ENCODE measurements at places on chromosomes 12 and 14.

GRCh38 chr12:11729439-11730150 is 80.1 kb downstream of the ETV6 start:
- no peak for DNase-seq

- DNase-seq = no peak
Observed at GRCh38 chr14:57018065-57018464, 207.8 kb upstream of the OTX2 start.

DNA sequence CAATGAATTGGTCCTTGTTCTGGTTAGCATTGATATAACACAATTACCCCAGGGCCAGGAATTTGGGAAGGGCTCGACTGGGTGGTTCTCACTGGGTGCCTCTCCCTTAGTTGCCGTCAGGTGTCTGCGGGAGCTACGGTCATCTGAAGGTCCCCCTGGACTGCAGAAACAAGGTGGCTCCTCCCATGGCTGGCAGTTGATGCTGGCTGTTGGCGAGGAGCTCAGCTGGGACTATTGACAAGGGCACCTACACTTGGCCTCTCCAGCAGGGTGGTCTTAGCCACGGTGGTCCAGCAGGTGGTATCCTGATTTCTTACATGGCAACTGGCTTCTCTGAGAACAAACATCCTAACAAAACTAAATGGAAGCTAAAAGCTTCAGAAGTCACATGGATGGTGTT is 41.0 kb upstream of the RGS6 start:
- DNase-seq = no peak

DNA sequence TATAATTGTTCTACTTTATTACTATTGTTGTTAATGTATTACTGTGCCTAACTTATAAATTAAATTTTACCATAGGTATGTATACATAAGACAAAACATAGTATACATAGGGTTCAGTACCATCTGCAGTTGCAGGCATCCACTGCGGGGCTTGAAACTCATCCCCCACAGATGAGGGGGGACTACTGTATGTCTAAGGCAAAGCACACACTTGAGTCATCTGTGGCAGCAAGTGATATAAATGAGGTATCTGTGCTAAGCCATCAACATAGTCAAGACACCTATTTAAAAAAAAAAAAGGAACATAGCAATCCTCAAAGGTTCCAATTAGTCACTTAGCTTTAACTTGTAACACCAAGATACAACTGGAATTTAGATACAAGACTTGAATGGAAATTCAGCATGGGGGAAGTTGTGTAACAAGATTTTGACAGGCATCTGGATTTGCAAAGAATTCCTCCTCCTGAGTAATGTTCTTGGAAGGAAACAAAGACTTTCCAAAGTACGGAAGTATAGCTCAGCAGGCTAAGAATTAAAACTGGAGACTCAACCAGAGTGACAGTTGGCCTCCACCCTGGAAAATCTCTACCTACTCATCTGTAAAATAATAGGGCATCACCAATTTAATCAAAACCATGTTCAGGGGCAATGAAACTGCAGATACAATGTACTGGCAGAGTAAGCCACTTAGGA is 14.9 kb downstream of the DCAF5 start:
- DNase-seq = no peak

DNA sequence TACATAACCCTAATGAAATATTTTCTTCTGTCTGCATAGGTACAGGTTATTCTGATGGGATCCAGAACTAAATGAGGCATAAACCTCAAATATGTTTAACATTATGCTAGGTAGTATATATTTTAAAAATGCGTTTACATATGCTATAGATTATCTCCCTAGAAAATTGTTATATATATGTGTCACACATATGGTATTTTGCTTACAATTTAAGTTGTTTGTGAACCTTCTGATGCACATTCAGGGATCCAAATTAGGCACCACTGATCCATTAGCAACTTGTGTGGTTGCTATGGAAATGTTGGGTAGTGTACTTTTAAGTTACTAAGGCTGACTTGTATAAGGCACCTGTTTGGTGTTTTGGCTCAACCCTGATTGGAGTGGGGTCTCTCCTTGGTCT is 456.7 kb downstream of the AEBP2 start:
- DNase-seq = no peak
